ENCODE measurements at places on chromosomes 5 and 9. TPM values are rescaled to one million over a fixed set of nuclear protein-coding genes. Genes with fewer than 3 reads are reported as not detected.

The SLC6A3 gene
- polyA plus RNA-seq = not detected

The MARCOL gene
- not detected for polyA plus RNA-seq

The ZNF879 gene
- polyA plus RNA-seq = 3.4 TPM

The CD274 gene
- 1.5 TPM for polyA plus RNA-seq

The PCDH1 gene
- 18.8 TPM for polyA plus RNA-seq

The TIFAB gene
- polyA plus RNA-seq = 0.35 TPM

The MEIKIN gene
- polyA plus RNA-seq = not detected

The ADAMTS2 gene
- 29.7 TPM for polyA plus RNA-seq
